ENCODE measurements at places on chromosomes 5 and 9.

DNA sequence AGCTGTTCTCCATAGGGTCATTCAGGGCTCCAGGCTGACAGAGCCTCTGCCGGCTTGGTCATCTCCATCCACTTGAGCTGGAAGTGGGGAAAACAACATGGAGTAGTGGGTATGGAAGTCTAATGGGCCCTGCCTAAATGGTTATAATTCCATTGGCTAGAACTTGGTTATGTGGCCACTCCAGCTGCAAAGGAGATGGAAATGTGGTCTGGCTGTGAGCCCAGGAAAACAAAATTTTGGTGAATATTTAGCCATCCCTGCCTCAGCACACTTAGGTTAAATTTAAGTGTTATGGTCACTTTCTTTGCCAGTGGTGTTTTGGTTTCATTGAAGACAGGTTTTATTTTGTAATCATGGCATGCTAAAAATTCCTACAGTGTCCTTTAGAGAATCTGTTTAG, 112.3 kb downstream of the SMARCA2 start:
- DNase-seq = no peak

DNA sequence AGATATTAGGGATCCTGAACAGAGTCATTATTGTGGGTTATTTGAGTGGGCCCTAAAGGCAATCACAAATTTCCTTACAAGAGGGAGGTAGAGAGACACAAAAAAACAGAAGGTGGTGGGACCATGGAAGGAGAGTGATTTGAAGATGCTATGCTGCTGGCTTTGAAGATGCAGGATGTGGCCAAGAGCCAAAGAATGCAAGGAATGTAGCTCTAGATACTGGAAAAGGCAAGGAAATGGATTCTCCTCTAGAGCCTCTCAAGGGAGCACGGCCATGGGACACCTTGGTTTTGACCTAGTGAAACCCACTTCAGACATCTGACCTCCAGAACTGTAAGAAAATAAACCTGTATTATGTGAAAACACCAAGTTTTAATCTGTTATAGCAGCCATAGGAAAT, 53.8 kb downstream of the TTC39B start:
- no peak for DNase-seq

- no peak for DNase-seq
Measured at GRCh38 chr9:32986971-32987370, 14.5 kb downstream of the APTX start.

DNA sequence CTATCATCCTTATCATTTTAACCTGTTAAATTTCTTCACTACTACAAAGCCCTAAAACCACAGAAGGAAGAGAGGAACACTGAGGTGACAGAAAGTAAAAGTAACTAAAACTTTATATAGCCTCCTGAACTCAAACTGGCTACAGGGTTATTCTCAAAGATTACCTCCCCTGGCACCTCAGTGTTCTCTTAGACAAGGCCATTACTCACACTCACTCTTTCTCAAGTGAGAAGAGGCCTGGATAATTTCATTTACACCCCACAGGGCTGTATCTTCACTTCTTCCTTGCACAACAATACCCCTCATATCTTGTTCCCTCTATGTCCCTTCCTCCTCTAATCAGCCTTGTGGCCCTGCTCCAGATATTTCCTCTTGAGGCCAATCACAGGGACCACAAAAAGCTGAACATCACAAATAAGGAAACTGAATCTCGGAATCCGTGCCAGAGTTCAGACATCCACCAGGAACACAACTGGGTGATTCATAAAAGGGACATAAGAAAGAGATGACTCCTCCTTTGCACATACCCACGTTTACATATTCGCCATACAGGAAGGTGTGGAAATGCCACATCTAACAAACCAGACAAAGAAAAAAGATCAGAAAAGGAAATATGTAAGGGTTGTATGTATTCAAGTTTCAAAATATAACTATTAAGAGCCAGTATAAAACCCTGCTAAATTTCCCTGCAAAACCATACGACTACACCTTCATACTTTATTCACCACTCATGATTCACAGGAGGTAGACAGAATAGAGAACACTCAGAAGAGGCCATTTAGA, 1.7 kb upstream of the KLHL3 start:
- no peak for DNase-seq

DNA sequence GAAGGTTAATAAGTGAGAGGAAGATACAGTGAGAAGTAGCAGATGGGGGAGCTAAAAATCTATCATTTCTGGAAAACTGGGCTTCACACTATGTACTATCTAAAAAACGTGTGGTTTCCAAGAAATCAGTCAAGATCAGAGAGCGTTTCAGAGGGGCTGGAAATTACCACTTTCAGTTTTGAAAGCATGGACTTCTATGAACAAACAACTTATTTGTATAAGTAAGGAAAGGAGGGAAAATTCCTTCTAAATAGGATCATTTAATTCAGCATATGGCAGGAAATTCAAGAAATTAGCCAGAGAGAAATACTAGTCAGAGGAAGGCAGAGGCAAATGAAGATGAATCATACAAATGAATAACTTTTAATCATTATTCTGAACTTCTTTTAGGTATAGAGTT, 11.3 kb downstream of the TNC start:
- DNase-seq = no peak
